ENCODE measurements at places on chromosomes 1 and 21.

GRCh38 chr1:192512426-192513162 lies 63.0 kb upstream of the RGS1 start:
- no peak for DNase-seq

- DNase-seq, result no peak
Measured at GRCh38 chr1:181508486-181509165, 25.3 kb downstream of the CACNA1E start.

DNA sequence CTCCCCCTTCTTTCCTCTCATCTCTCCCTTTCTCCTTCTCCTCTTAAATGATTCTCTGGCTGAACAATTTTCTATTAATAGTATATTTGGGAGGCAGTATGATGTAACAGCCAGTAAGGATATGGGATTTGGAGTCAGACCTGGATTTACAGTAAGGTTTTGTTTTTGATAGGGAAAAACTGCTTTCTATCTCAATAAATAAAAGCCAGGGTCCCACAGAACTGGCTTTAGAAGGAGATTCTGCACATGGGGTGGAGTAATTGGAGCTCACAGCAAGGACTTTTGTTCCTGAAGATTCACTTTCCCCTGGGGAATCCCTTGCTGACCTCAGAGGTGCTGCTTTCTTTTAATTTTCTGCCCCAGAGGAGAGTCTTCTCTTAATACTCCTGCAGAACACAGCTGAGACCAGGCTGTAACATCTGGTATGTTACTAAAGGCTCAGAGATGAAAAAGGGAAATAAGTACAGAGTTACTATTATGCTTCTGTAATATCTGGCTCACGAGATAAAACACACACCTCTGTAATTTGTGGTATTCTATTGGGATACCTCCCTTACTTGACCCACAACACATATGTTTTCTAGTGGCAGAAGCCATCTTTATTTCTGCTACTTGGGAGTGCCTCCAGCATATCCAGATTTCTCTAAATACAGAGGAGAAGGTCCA lies 13.4 kb downstream of the EPB41 start:
- no peak for DNase-seq

GRCh38 chr1:156898971-156899664 lies 5.6 kb downstream of the PEAR1 start:
- DNase-seq, result no peak

DNA sequence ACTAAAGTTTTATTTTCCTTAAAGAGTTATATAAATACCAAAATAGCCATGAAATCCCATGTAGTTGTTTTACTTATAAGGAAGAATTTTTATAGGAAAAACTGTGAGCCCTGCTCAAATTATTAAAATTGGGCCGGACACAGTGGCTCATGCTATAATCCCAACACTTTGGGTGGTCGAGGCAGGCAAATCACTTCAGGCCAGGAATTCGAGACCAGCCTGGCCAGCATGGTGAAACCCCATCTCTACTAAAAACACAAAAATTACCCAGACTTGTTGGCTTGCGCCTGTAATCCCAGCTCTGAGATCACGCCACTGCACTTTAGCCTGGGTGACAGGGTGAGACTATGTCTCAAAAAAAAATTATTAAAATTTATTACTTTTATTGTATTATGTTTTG lies 149.3 kb downstream of the MRPL39 start:
- DNase-seq, result no peak

DNA sequence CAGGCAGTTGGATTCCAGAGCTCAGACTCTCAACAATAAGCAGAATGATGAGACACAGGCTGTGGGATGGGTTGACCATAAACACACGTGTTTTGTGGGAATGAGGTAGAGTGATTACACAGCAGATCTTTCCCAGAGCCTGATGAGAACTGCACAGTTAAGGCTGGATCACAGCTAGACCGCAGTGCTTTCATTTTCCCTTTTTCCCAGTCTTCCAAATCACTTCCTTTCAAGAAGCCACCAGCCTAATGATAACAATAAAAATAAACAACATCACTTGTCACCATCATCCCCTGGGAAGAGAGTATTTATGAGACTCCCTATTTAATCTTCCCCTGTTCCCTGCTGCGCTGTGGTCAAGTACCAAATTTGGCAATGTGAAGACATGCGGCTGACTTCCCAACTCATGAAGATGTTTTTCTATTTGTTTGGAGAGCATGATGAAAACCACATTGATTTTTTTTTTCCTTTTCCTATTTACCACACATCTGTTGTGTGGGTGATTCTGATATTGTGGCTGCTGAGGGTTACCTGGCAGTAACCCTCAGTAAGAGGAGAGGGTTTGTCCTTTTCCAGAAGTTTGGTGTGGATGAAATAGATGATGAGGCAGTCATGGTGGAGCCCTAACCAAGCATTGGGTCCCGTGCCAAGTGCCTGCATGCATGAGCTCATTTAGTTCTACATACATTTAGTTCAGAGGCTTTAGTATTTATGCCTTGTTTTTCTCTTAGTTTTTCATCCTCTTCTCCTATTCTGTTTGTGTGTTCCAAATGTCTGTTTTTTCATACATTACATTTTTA lies 248.9 kb upstream of the HOOK1 start:
- DNase-seq, result no peak

GRCh38 chr1:20603504-20604464 lies 14.9 kb downstream of the CDA start:
- DNase-seq, result no peak

DNA sequence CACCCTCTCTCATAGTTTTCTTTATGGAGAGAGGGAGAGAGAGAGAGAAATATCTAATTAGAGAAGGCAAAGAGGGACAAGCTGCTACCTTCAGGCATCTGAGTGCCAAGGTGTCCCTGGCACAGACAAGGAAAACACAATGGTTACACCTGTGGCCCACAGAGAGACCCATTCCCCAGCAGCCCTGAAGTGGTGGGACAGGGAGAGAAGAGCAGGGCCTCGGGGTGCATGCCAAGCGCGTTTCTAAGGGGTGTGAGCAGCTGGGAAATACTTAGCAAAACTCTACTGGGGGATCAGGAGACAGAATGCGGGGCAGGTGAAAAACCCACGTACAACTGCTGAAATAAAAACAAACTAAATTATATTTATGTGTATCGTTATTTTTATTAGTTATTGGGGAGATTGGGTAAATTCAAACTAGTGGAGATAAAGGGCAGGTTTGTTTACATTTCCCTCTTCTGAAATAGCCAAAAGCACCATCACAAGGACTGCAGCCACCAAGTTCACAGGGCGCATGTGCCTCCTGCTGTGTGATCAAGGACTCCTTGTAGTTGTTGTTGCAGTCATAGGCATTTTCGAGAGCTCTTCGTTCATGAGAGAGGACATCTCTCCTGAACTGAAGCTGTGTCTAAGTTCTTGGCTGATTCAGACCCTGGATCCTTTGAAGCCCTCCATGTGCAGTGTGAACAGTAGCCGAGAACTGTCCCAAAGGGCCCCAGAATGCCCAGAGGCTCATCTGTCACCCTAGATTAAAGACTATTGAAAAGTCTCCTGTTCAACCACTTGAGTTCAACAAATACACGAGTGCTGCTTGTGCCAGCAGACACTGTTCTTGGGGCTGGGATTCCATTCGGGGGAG lies 737 bp upstream of the SERPINC1 start:
- DNase-seq, result no peak

DNA sequence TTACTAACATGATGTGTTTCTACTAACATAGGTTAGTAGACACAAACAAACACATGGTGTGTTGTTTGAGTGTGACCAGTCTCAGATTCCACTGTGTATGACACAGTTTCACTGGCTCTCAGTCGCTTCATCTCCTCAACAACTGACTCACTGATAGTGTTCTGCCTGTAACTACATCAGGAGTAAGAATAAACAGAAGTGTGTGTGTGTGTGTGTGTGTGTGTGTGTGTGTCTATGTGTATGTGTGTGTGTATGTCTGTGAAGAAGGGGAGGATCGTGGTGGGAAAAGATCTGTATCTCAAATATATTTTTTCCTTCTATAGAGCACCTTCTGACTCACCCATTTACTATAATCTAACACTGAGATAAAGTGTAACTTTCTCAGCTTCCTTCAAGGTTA lies 391.0 kb downstream of the PTPRC start:
- DNase-seq, result no peak

DNA sequence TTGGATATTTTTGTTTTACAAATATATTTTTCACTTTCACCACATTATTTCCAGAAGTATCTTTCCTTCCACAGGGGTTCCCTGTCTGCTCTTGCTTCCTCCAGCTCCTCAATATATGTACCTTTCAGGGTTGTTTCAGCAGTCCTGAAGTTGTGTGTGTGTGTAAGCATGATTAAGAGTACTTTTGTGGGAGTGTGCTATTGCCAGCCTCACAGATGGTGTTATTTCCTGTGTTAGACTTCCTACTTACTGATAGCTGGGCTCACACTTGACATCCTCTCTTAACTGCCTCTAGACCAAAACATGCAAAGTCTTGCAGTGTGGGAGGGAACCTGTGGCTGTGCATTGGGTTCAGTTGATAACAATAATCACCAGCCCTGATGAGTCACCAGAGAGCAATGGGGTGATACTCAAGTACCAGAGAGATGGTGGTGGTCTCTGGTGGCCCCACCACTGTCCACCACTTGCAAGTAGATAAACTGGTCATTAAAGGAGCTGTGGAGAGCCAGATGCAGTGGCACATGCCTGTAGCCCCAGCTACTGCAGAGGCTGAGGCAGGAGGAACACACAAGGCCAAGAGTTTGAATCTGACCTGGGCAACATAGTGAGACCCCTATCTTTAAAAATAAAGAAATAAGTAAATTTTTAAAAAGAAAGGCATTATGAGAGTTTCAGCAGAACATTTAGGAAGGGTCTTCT lies 126.7 kb downstream of the NR5A2 start:
- DNase-seq, result peak; percentile 26

- no peak for DNase-seq
Measured at GRCh38 chr1:55317673-55318072, 102.5 kb upstream of the USP24 start.

GRCh38 chr1:22259551-22260282 lies 116.8 kb upstream of the WNT4 start:
- no peak for DNase-seq

DNA sequence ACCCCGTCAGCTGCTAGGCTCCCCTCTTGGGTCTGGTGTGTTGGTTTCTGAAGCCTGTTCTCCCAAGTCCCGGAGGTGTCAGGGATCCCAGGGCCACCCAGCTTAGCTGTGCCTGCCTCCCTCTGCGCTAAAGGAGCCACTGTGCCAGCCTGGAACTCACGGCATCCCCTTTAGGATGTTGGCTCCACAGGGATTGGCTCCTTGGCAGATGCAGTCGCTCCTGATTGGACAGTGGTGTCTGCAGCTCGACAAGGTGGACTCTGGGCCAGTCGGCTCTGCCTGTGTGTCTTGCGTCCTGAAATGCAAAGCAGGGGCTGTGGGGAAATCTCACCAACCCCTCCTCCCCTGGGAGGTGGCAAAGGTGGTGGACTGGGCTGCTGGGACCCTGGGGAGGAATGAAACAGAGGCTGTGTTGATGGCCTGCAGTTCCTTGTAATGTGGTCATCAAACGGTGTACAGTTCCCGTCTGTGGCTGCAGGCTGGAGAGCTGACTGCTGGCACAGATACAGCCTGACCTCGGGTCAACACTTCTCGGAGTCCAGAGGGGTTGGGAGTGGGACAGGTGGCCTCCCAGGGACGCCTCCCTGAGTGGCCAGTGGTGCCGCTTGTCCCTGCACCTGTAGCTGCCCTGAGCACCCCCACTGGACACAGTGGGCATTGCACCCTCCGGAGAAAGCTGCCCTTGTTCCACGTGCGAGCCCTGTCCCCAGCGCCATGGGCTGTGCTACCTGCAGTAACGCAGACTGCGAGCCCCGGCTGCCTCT lies 11.5 kb upstream of the KCNAB2 start:
- DNase-seq, result peak; percentile 37

All from stimulated activated CD4-positive, alpha-beta T cell treated with anti-CD3 and anti-CD28 coated beads, Interleukin-12 subunit alpha, Interleukin-12 subunit beta, amount 100 ng/mL, for 48 hours (primary cell).